ENCODE measurements at places on chromosomes 13 and 19.

DNA sequence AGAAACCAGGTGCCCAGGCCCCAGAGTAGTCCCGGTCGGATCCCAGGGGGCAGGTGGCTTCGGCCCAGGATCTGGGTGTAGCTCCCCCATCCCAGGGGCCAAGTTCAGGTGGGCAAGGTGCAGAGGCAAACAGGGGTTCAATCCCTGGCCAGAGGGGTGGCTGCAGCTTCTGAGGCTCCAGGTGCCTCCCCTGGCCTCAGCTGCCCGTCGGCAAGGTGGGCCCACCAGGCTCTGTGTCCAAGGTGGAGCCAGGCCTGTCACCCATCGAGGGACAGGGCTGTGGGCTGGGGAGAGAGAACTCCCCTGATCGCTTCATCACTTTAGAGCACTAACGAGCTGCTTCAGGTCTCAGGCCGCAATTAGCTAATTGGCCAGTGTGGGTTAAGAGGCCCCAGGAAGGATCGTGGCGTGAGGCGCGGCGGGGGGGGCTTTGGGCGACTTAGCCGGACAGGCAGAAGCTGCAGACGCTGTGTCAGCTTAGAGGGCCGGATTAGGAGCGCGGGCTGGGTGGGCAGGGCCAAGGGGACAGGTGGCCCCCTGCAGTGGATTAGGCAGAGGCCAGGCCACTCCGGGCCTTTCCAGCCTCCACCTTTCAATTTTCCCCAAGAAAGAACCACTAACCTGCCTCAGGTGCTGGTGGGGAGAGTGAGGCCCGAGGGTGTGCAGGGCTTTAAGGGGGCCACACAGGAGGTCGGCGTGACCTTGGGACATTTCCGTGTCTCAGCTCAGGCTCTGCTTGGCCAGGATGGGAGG, 2.8 kb upstream of the RAX2 start:
- DNase-seq = no peak

DNA sequence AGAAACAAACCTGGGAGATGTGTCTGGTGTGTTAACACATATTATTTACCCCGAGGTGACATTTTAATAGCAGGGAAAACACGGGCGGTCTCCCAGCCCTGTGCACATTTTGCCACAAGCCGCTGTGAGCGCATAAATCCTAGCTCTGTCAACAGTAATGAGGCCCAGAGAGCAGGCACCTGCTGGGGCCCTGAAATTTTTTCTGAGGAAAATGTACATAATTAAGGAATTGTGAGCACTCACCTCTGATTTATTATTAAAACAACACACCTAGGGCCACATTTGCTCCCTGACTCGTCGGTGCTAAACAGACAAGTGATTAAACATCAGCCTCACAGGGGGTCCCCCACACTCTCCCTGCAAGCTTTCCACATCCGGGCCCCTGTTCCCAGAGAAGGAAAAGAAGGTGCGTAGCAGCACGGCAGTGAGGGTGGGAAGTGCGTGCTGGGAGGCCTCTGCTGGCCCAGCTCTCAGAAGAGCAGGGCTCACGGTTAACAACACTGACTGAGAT, 616.3 kb downstream of the UQCRFS1 start:
- DNase-seq = no peak

GRCh38 chr13:97411984-97412383, 22.0 kb upstream of the RAP2A start:
- DNase-seq = no peak

- no peak for DNase-seq
These were observed 4.1 kb downstream of the SLC10A2 start for GRCh38 chr13:103062079-103062478.

DNA sequence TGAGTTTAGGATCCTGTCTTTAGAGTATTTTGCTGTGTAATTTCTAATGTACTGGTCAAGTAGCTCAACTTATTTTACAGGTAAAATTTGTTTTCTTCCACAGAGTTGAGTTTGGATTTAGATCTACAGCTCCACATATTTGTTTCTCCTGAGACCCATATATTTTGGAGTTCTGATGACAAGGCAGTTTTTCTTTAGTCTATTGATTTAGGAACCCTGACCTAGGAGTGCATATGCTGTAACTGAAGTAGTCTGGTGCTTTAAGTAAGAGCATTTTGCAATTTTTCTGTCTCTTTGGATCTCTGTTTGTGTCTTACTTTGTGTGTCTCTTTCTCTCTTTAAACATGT, 19.5 kb upstream of the SPRY2 start:
- no peak for DNase-seq

GRCh38 chr13:39317291-39317690, 279.0 kb downstream of the NHLRC3 start:
- no peak for DNase-seq

DNA sequence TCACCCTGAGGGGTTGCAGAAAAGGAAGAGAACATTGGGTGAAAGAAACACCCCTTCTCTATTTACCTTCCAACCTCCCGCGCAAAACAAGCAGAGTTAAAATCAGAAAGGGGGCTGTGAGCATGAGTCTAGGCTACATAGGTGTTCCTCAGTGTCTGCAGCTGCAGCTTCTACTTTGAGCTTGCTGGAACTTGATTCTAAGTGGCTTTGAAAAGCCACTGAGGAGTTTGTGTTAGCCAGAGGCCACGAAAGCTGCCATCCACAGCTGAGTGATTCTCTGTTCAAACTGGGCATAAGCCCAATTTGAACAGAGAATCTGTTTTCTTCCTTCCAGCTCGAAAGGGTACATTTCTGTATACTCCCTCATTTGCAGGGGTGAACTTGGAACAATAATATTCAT, 343.9 kb downstream of the PCDH9 start:
- DNase-seq = no peak

DNA sequence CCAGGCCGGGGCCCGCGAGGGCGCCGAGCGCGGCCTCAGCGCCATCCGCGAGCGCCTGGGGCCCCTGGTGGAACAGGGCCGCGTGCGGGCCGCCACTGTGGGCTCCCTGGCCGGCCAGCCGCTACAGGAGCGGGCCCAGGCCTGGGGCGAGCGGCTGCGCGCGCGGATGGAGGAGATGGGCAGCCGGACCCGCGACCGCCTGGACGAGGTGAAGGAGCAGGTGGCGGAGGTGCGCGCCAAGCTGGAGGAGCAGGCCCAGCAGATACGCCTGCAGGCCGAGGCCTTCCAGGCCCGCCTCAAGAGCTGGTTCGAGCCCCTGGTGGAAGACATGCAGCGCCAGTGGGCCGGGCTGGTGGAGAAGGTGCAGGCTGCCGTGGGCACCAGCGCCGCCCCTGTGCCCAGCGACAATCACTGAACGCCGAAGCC, 3.3 kb downstream of the APOE start:
- DNase-seq = no peak

DNA sequence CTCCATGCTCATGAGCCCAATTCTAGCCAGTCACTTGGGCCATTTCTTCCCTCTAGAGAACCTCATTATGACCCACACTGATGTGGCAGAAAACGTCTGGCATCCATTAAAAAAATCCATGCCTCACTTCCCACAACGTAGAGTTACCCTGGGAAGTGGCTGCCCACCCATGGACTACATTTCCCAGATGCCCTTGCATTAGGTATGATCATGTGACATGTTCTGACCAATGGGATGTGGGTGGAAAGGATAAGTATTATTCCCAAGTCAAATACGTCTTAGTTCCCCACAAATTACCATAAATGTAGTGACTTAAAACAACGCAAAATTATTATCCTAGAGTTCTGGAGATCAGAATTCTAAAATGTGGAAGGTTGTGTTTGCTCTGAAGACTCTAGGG, 47.9 kb upstream of the ZNRF4 start:
- no peak for DNase-seq

DNA sequence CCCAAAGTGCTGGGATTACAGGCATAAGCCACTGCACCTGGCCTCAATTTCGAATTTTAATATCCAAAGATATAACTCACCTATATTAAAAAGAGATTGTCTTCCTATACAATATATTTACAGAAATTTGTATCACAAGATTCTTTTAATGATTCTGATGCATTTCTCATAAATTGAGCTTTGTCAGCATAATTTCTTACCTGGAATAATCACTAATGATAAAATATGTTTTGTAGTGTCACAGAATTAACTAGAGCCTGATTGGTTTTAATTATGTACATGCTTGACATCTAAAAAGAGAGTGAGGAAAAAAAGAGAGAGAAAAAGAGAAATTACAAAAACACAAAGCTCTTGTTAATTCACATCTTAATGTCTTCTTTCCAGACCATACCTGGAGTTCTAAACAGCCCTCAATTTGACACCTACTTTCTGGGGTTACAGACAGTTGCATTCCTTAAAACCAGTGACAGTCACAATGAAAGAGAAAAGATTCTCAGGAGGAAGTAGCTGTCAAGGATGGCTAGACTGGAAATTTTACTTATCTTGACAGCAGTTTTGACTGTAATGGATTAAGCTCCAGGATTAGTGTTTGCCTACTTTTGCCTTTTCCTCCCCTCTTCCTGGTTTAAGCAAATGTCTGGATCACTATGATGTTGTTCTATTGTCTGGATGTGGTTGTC, 214.4 kb downstream of the SPRY2 start:
- no peak for DNase-seq

DNA sequence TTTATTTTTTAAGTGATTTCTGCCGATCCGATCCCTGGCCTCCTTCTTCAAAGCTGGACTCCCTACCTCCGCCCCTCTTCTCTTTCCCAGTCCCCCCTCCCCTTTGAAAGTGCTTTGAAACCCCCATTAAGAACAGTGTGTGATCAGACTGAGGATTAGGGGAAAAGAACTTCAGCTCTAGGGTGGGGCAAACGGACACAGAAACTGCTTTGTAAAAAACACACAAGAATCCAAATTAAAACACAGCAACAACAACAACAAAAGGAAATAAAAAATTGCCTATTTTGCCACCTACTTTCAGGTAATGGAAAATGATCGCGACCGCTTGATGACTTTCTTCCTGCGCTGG, 1.4 kb downstream of the SPRY2 start:
- no peak for DNase-seq

DNA sequence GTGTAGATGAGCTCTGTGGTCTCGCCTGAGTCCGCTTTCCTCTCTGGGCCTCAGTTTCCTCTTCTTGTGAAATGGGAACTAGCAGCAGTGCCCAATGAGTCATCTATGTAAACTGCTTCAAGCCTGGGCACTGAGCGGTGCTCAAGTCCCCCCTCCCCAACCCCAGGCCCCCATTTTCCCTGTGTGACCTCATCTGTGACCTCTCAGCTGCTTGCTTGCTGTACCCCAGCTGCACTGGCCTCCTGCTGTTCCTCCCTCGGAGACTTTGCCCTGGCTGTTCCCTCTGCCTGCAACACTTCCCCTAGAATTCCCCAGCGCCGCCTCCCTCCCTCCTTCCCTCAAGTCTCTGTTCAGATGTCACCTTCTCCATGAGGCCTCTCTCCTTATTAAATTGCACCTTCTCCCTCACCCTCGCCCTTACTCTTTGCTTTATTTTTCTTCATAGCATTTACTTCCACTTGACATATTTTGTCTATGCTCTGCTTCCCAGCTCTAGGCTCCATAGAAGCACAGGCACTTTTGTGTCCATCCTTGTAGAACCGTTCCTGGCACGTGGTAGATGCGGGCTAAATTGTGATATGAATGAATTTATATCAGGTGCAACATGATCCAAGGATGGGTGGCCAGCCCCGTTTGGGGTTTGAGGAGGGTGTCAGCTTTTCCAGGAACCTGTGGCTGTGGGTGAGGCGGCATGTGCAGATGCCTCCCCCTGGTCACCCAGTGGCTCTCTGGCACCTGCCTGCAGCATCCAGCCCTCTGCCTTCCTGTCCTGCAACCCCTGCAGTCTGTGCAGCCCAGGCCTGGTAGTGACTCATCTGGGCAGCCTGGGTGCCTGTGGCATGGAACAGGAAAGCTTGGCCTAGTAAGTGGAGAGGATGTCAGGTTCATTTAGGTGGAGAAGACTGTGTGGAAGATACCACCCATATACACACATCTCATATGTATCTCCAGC, 26.3 kb downstream of the SIPA1L3 start:
- no peak for DNase-seq

Data from activated naive CD4-positive, alpha-beta T cell (primary cell).